ENCODE measurements at places on chromosomes 4 and X.

- no peak for DNase-seq
These were observed 2.5 kb downstream of the PHOX2B start for GRCh38 chr4:41746025-41746439.

DNA sequence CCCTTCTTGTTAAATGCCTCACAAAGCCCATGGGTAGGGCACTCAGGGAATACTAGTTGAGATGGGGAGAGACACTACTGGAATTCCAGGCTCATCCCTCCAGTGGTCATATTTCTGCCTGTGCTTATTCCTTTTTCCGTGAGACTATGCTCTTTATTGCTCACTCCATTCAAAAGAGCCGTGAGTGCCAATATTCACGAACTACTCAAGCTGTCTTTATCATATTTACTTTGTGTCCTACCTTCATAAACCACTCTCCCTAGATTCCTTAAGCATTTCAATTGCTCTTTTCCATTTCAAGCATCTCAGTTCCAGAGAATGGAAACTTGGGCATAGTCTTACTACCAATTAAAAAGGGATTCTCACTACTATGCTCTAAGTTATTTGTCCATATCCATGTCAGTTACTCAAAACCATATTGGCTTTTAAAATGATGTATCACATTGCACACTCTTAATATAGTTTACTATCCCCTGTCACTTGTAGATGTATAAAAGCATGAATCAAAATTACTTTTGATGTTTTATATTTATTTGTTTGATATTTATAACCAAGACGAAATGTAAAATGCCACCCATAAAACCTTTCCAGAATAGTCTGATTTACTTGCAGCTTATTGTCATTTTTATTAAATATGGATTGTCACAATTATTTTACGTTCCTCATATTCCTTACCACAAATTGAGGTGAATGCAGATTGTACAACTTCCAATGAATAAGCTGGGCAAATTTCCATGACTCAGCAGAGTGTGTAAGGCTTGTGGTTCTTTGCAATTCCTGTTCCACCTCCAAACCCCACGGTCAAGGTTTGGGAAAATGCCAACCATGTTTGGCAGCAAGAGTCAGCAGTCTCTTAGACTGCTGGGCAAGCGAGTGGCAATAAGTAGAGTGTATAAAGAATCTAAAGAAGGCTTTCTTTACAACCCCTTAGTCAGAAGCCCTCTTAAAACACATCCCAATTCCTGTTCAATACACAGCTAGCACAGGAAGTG is 24.4 kb downstream of the ENOX2 start:
- DNase-seq, result no peak

DNA sequence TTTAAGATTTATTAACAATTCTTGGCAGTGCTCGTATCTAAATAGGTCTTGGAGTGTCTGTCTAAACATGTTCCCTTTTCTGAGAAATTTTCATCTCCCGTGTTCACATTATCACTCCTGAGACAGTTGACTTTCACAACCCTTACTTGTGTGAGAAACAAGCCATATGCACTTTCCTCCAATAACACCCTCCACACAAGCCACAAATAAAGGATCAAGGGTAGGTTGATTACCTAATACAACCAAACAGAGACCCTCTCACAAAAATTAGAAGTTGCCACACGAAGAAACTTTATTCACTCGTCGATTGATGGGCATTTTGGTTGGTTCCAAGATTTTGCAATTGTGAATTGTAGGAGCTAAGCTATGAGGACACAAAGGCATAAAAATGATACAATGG is 763.9 kb downstream of the TRAM1L1 start:
- DNase-seq, result no peak

- DNase-seq, result no peak
These were observed 1183.9 kb downstream of the RPA4 start for GRCh38 chrX:98067611-98068010.

DNA sequence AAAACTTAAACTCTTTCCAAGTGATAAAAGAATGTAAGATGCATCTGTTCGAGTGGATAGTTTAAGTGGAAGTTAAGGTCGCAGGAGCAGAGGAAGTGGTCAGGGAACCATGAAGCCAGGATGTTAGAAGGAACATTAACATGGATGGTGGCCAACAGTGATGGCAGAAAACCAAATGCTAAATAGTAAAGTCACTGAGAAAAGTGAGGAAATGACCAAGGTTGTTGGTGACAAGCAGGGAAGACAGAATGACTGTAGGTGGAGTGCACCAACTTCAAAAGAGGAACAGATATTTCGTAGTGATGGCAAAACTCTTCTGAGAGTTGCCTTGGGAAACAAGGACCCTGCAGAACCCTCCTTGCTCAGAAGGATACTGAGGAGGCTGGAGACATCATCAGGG is 226.2 kb downstream of the PALLD start:
- DNase-seq, result no peak

DNA sequence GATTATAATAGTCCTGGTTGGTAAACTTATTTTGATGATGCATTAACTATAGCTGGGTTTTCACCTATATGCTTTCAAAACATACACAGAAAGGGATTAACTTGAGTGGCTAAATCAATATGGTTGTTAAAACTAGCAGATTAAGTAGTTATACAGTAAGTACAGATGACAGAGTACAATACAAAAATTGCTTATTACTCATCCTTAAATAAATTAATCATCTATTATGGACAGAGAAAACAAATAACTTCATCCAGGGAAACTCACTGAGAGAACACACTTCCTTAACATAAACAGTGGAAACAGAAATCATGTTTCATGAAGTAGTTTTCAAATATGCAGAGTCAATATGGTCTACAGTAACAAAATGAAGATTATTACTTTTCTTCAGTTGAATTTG is 133.4 kb downstream of the AREG start:
- no peak for DNase-seq
